Right ventricle myocardium inferior (tissue), 1 donor: ENCODE measurements at places on chromosomes 11 and 22. TPM values are rescaled to one million over a fixed set of nuclear protein-coding genes. Genes with fewer than 3 reads are reported as not detected.

Gene TRPC6
- total RNA-seq, result 0.19 TPM

Gene GNG3
- not detected for total RNA-seq

Gene SLC15A3
- total RNA-seq, result 20.8 TPM

Gene HBG1
- total RNA-seq, result not detected

Gene FAM180B
- total RNA-seq, result 0.22 TPM

Gene HBB
- 140 TPM for total RNA-seq

Gene INSC
- total RNA-seq, result 0.51 TPM

Gene TREH
- not detected for total RNA-seq

Gene APOA5
- total RNA-seq, result not detected

Gene CHRM4
- not detected for total RNA-seq

Gene XNDC1N
- 3.2 TPM for total RNA-seq

Gene VSIG10L2
- 0.30 TPM for total RNA-seq

Gene SLC22A25
- total RNA-seq, result not detected

Gene FXYD6
- 41.2 TPM for total RNA-seq

Gene IGF2
- total RNA-seq, result 80.9 TPM

Gene IL18
- 1.8 TPM for total RNA-seq

Gene CD6
- 0.22 TPM for total RNA-seq

Gene EHF
- 2.9 TPM for total RNA-seq

Gene HEPN1
- total RNA-seq, result not detected

Gene TMEM191B
- total RNA-seq, result 1.0 TPM

Gene CWC15
- total RNA-seq, result 79.1 TPM

Gene KRTAP5-2
- total RNA-seq, result not detected

Gene TP53I11
- total RNA-seq, result 59.1 TPM

Gene ADAMTS8
- 0.57 TPM for total RNA-seq

Gene PNPLA5
- total RNA-seq, result not detected

Gene BTG4
- not detected for total RNA-seq

Gene COMMD9
- total RNA-seq, result 56.0 TPM

Gene TPBGL
- total RNA-seq, result 0.16 TPM

Gene LRRC10B
- 0.60 TPM for total RNA-seq

Gene KRTAP5-4
- not detected for total RNA-seq

Gene OR8G1
- total RNA-seq, result not detected

Gene SMTNL1
- not detected for total RNA-seq

Gene UBQLNL
- 0.24 TPM for total RNA-seq

Gene HEPHL1
- not detected for total RNA-seq
